Amniotic epithelial cell (primary cell): ENCODE measurements at places on chromosomes 12 and 14.
A peak's percentile ranks its signal among the peaks of the same experiment; 100 is the strongest.

GRCh38 chr14:104091927-104092771 is 6.6 kb downstream of the ASPG start:
- no peak for DNase-seq

DNA sequence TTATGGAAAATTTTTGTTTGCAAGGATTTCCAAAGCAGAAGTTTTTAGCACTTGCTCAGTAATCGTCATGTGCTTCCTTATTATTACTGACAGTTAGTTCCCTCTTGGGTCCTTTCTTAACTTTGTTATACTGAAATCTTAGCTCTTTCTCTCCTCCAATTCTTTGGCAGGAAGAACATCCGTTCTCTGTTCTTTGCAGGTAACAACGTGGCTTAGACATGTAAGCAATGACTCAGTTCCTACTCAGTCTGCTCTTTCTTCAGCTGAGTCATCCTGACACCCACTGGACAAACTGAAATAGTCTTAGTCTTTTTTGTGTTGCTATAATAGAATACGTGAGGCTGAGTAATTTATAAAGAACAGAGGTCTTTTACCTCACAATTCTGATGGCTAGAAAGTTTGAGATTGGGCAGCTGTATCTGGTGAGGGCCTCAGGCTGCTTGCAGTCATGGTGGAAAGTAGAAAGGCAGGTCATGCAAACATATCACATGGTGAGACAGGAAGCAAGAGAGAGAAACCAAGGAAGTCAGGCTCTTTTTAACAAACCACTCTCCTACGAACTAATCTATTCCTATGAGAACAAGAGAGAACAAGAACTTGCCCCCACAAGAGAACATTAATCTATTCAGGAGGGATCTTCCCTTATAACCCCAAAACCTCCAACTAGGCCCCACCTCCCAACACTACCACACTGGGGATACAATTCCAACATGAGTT is 49.2 kb downstream of the TESPA1 start:
- DNase-seq = peak; percentile 88

DNA sequence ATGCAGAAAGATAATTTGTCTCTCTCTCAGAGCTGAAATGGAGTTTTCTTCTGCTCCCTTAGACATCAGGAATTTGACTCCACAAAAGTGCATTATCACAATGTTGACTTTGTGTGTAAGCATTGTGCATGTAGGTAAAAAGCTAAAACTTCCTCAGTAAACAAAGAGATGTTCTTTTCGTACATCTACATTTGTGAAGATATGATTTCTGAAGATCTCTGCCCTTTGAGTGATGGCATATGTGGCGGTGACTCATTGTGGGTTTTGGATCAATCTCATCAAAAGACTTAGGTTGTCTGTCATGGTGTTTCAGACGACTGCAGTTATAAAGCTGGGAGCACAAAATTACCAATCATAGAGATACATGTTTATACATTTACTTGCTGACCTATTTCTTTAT is 411.4 kb upstream of the LMO3 start:
- DNase-seq = no peak

DNA sequence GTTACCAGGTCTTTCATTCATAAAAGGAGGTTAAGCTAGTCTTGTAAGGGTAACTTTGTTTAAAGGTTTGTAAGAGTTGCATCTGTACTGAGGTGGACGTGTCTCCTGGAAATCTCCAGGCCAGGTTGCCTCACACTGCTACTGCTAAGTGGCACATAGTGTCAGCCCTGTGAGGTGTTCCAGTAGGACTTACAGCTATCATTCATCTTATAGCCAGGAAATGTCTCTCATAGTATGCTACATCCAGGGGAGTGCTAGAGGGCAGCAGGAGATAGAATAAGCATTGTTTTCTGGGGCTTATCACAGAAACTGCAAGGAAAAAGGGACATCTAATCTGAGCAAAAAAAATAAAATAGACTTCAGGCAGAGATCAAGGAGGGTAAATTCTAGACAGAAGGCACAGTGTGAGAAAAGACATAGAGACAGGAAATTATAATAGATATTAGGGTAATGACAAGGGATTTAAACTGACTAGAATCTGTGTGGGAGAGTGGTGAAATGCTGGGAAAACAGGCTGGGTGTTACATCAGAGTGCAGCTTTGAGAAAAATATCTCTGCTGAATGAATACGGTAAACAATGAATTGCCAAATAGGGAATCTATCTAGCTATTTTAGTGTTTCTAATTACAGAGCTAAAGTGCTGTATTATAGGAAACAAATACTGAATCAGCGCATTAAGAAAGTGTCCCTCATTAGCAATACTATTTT is 205.1 kb upstream of the ABCD2 start:
- DNase-seq = peak; percentile 73

DNA sequence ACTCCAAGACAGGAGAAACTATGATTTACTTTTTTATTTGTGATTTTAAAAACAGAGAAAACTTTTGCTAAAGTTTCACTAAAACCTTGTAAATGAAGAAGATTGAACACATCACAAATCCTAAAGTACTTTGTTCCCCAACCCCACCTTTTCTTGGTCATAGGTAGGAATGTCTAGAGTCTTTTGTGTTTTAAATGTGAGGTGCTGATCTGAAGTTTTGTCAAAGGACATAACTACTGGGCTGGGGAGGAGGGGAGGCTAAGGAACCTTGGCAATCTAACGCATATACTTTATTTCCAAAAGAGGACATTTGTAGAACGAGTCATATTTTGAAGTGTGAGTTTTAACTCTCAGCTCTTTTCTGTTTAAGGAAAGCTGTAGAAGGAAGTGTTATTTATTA is 37.2 kb downstream of the CATSPERB start:
- DNase-seq = no peak

- DNase-seq = peak; percentile 21
These were observed 1.1 kb downstream of the TPI1 start for GRCh38 chr12:6868211-6869048.

DNA sequence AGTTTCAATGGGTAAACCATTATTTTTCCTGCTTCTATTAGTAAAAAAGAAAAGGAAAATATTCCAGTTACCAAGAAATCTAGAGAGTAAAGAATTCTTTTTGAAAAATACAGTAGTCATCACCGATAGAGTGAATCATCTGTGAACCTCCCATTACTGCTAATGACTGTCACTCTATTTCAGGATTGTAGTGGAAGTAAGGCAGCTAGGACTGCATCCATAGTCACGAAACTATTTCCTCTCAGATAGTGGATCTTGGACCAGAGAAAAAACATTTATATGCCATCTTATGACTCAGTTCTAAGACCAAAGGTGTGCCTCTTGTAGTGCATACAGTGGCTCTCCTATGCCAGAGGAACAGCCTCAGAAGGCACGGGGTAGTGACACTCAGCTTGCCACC is 173.9 kb upstream of the PLEKHA5 start:
- DNase-seq = no peak

DNA sequence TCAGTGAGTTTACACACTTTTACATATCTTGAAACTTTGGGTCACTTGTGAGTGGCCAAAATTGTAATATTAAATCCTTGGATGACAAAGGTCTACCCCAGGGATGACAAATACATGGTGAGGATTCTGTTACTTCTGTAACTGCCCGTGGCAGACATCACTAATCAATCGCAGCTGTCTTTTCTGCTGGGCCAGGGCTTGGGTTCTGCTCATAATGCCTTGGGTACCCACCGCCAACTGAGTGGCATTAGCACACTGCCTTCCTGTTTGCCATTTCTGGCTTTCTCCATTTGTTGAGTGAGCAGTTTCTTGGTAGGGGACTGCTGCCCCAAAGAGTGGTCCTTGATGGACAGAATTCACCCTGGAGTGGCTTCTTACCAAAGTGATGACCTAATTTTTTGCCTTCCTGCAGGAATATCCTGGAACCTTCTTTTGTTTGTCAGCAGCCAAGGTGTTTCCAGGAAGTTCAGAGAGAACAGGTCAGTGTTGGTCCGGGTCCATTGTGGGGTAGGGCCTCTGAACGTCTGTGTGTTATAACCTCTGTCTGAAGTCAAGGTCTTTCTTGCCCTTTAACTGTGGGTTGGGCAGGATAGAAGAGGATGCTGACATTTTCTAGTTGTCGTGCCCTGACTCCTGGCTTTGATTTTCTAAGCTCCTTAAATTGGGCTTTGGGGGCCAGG is 6.2 kb downstream of the TSPAN9 start:
- DNase-seq = no peak

DNA sequence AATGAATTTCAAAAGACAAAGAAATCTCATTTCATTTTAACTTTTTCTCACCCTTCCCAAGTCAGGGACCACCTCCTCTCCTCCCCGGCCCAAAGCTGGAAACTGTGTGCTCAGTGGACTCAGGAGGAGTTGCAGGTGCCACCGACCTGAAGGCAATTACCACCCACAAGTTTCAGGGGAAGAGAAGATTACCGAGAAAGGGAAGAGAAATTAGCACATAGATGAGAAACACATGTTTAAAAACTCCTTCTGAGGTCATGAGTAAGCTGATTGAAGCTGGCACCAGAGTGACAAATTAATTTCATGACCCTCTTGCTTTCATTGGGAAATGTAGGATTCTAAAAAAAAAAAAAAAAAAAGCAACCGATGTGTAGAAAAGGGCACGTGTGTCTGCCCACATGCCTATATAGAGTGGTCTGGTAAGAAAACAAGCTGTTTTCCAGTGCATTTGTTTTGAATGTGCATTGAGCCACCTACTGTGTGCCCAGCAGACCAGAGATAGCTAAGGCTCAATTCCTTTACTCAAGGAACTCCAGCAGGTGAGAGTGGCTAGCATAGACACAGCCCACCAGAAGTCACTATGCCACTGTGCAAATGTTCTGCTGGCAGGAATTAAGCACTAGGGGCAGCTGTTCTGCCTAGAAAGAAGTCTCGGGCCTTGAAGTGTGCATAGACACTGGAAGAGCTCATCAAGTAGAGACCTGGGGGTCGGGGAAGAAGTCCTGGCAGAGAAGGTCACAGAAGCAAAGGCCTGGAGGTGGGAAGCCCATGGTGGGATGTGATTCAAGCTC is 30.5 kb downstream of the DPF3 start:
- DNase-seq = no peak

DNA sequence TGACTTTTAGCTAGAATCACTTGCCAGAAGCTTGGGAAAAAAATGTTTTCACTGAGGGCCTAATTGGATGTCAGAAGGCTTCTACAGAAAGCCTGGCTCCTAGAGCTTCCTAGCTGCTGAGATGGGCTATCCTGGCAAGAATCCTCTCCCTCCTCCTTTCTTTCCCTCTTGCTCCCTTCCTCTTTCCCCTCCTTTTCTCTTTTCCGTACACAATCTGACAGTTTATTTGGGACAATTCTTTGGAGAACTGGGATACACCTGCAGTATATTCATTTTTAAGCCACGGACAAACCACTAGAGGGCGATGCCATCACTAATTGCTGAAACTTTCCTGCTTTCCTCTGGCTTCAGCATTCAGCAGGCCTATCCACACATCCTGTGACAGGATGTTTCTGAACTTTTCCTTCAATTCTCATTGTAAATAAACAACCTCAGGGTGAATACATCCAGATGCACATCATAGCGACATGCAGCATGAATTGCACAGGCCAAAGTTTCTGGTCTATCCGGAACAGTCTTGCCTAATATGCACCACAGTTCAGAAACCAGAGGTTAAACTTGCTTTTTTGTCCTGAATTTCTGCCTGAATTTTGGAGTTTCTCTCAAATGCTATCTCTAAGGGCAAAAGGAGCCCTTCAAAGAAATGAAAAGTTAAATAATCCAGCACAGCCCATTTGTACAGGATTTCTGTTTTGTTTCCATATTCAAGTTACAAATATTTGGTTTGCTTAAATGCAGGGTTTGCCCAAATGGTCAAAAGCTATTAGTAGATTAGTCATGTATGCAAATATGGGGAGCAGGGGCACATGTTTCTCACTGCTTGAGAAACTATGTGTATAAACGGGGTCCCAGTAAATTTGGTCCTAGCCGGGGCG is 142.8 kb downstream of the PAWR start:
- peak; percentile 86 for DNase-seq

DNA sequence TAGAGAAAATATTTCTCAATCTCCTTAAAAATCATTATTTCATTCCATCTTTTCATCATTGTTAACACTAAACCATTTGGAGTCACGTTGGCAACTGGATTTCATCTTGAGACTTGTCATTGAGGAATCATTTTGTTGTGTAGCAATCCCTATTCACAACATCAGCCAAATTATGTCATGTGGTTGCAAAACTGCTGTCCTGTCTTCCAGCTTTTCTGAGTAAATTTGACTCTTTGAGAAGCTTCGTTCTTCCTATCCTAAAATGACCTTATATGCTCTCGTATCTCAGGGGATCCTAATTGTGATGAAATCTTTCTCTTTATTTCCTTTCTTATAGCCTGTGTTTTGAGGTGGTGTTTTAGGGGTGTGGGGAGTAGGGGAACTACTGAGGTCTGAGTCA is 30.6 kb upstream of the KICS2 start:
- peak; percentile 86 for DNase-seq

- no peak for DNase-seq
These were observed 27.7 kb downstream of the MAX start for GRCh38 chr14:65074449-65075150.

DNA sequence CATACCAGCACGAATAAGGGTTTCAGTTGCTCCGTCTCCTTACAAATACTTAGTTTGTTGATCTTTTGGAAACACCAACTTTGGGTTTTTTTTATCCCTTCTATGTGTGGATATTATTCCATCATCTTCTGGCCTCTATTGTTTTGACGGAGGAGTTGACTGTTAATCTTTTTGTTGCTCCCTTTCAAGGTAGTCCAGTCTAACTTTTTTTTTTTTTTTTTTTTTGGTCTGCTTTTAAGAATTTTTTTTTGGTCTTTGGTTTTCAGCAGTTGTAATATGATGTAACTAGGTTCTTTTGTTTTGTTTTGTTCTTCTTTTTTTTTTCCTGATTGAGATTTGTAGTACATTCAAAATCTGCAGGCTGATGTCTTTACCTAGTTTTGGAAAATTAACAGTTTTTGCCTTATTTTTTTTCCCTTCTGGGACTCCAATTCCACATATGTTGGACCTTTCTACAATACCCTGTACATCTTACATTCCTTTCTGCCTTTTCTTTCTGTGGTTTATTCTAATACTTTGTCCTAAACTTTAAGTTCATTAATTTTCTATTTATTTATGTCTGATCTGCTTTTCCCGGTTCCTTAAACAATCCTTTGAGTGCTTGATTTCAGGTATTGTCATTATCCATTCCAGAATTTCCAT is 54.9 kb downstream of the DNAH10 start:
- no peak for DNase-seq

GRCh38 chr12:121958541-121959240 is 40.3 kb downstream of the CFAP251 start:
- DNase-seq = peak; percentile 60

DNA sequence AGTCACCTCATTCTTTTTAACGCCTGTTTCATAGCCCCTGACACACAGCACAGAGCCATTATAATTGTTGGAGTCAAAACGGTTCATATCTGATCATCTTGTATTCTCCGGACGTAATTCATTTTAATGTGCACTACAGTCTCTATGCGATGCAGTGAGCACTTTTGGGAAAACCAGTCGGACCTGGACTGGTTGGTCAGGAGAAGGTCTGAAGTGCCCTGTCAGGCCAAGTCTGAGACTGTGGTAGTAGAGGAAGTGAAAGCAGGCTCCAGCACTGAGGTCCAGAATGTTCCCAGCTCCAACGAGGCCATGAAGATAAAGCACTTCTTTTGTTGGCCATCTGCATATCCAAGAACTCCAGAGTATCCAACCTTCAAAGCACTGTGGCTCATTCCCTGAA is 117.1 kb upstream of the NCOR2 start:
- DNase-seq = peak; percentile 27
